Esophagus muscularis mucosa (tissue), 4 donors: ENCODE measurements at places on chromosomes 16 and 17. TPM values are rescaled to one million over a fixed set of nuclear protein-coding genes. Genes with fewer than 3 reads are reported as not detected.

- no peak for DNase-seq
Observed at GRCh38 chr17:70446446-70446845, 277.1 kb downstream of the KCNJ2 start.

- no peak for DNase-seq
Observed at GRCh38 chr17:28350271-28350670, 7.1 kb downstream of the POLDIP2 start.

- no peak for DNase-seq
Observed at GRCh38 chr17:58232707-58233156, 5.7 kb upstream of the LPO start.

GRCh38 chr17:77484111-77484510 is 343.3 kb downstream of the SEC14L1 start:
- DNase-seq: no peak

DNA sequence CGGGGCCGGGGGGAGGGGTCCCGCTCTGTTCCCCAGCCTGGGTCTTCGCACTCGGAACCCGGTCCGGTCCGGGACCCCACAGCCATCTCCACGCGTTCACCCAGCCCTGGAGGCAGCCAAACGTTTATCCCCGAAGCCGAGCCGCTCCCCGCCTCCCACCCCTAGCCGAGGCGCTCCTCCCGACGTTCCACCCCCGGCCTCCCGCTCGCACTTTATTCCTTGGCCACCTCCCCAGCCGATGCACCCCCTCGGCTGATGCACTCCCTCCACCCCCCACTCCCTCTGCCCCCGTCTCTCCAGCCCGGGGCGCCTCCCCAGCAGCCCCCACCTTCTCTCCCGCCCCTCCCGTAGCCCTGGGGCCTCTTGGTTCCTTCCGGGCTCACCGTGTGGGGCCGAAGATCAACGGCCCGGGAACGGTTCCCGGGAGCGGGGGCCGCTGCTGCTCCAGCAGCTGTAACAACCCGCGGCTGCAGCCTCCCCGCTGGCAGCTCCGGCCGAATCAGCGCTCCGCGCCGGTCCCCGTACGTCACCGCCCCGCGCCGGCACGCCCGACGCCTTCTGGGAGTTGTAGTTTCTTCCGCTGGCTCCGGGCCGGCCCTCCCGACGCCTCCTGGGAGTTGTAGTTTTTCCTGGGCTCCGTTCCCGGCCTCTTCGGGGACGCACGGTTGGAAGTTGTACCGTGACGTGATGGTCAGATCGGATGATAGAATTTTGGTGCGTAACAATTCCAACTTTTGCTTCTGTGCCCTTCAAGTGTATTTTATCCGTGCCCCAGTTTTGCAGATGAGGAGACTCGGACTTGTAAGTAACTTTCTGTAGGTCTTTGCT is at the start of the genes LRRC3C and ORMDL3:
TSS of gene LRRC3C (plus strand) at position 632 of the 828 bp plus-strand sequence. CDS start 13,792 bp downstream, outside the sequence.
TSS of gene ORMDL3 (minus strand) at position 501 of the 828 bp plus-strand sequence. CDS start 3,398 bp downstream, outside the sequence.
- DNase-seq: peak; percentile 98

DNA sequence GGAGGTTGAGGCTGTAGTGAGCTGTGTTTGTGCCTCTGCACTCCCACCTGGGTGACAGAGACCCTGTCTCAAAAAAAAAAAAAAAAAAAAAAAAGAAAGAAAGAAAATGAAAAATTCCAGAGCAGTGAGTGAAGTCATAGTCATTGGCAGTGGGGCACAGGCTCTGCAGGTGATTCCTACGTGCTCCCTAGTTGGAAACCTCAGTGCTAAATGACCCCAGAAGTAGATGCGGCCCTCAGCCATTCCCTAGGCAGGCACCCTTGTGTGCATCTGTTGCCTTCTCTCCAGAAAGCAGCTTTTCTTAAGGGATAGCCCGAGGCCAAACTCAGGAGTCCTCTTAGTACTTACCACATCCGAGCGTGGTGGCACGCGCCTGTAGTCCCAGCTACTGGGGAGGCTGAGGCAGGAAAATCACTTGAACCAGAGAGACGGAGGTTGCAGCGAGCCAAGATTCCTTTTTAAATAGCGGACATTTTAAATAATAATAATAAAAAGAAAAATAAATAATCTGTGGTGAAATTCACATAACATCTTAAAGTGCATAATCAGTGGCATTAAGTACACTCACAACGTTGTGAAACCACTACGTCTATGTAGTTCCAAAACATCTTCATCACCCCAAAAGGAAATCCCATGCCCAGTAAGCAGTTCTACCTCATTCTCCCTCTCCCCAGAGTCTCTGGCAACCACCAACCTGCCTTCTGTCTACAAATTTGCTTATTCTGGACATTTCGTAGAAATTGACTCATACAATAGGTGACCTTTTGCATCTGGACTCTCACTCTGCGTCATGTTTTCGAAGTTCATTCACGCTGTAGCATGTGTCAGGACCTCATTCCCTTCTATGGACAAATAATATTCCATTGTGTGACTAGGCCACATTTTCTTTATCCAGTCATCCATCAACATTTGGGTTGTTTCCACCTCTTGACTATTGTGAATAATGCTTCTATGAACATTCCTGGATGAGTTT is 12.5 kb upstream of the SPHK1 start:
- no peak for DNase-seq

GRCh38 chr16:19505600-19506303 is 16.1 kb downstream of the GDE1 start:
- DNase-seq: peak; percentile 37

- no peak for DNase-seq
Observed at GRCh38 chr16:71421911-71422310, 19.9 kb downstream of the TLE7 start.

- DNase-seq: no peak
Observed at GRCh38 chr16:54210452-54211125, 76.0 kb downstream of the IRX3 start.

DNA sequence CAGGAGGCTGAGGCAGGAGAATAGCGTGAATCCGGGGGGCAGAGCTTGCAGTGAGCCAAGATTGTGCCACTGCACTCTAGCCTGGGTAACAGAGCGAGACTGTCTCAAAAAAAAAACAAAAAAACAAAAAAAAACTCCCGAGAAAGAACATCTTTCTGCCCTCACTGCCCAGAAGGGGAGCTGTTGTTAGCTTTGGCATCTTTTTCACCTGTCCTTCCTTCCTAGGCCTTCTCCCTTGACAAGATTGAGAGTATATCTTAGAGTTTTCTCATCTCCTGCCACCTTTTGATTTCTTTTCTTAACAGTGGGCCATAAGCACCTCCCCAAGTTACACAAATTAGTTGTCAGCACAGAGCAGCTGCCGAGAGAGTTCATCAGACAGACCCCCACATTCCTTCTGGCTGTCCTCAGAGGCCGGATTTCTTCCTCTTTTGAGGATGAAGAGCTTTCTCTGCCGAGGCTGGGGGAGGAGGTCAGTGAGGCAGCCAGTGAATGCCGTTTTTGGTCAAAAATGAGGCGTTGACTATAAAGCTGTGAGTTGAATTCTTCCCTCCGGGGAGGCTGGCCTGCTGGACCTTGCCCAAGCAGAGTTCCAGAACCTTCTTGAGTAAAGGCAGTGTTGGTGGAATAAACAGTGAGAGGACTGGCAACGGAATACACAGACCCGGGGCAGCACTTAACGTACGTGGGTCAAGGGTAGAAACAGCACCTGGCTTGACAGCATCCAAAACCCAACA is 127.0 kb downstream of the ABCC6 start:
- DNase-seq: no peak

GRCh38 chr16:89194340-89195311 is 5.7 kb downstream of the SLC22A31 start:
- DNase-seq: no peak

DNA sequence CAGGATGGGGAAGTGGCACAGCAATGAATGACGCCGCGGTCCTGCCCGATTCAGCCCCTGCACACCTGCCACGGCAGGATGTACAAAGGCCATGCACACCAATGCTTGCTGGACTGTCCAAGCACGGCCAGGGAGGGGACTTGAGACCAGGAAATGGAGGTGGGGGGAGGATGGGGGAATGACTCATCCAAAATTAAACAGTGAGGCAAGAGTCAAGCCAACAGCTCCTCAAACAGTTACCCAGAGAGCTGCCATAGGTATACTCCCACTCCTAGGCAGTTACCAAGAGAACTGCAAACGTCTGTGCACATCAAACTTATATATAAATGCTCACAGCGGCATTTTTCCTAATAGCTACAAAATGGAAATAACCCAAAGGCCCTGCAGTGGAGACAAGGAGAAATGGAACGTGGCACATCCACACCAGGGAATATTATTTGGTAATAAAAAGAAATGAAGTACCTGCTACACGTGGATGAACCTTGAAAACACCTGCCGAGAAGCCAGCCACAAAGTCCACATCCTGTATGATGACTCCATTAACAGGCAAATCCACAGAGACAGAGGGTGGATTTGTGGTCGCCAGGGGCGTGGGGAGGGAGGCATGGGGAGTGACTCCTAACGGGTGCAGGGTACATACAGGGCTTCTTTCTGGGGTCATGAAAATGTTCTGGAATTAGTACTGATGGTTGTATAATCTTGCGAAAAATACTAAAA is 54.1 kb downstream of the VAC14 start:
- peak; percentile 96 for DNase-seq

GRCh38 chr17:16943032-16943352 is 28.9 kb downstream of the TNFRSF13B start:
- no peak for DNase-seq

- DNase-seq: no peak
Observed at GRCh38 chr16:78297066-78297666, 197.7 kb downstream of the WWOX start.

DNA sequence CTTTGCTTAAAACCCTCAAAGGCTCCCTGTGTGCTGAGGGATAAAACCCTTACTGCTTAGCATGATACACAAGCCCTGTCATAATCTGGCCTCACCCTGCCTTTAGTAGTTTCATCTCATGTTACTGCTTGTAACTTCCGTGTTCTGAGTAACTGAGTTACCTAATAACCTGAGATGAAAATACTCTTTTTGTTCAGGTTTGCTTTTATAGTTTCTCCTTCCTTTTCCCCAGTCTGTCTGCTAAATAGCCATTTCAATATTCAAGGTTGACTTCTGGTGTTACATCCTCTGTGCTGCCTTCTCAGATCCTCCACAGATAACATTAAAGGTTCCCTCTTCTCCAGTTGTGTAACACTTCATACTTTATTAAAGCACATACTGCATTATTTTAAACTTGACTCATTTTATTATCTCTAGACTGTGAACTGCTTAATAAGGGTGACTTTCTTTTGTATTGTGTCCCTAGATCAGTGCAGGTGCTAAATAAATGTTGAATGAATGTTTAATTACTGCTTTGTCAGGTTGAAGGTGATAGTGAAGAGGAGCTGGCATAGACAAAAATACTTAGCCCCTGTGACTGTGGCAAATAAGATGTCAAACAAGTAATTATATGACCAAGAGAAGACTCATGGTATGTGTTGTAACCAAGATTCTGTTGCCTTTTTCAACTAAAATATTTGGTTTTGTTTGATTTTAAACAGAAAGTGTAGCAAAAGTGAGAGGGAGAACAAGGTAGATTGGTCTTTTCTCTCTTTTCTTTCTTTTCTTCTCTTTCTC is 47.8 kb downstream of the NFAT5 start:
- no peak for DNase-seq

GRCh38 chr17:35679007-35679682 is 52.3 kb upstream of the RASL10B start:
- no peak for DNase-seq

DNA sequence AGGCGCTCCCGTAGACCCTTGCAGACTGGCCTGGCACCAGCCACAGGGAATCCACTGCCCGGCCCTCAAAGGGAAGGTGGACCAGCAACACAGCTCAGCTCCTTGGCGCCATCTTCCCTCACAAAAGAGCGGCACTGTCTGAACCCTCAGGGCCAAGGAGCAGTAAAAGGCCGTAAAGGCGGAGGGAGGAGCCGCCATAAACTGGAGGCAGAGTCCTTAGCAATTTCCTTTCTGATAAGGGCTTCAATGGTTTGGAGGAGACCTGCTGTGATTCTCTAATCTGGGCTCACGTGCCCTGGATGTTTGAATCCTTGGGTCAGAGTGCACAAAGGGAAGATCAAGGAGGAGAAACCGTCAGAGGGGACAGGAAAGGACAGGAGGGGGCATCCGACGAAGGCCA is 15.5 kb upstream of the AXIN2 start:
- DNase-seq: no peak

DNA sequence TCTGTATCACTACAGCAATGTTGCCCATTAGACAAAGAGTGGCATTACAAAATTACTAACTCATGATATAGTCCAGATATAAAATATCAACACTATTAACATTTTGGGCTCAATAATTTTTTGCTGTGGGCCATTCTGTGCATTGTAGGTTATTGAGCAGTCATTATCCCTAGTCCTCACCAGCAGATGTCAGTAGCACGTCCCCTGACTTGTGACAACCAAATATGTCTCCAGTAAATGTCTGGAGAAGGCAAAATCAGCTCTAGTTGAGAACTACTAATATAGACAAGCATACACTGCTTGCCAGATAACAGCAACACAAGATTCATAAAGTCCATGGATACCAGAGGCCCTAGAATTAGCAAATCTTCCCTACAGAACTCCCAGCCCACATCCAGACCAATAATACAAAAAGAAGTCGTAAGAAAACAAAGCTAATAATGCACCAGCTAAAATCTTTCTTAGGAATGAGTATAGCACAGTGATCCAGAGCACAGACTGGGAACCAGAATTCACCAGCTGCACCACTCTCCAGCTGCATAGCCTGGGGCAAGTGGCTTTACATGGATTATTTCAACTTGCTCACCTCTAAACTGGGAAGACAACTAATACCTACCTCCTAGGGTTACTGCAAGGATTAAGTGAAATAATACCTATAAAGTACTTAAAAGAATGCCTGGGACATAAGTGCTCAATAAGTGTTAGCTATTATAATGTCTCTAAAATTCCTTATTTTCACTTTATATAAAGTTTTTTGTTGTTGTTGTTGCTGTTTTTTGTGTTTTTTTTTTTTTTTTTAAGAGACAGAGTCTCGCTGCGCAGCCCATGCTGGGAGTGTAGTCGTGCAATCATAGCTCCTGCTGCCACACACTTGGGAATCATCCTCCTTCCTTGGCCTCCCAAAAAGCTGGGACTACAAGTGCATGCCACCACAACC is 23.7 kb downstream of the HELZ start:
- no peak for DNase-seq

DNA sequence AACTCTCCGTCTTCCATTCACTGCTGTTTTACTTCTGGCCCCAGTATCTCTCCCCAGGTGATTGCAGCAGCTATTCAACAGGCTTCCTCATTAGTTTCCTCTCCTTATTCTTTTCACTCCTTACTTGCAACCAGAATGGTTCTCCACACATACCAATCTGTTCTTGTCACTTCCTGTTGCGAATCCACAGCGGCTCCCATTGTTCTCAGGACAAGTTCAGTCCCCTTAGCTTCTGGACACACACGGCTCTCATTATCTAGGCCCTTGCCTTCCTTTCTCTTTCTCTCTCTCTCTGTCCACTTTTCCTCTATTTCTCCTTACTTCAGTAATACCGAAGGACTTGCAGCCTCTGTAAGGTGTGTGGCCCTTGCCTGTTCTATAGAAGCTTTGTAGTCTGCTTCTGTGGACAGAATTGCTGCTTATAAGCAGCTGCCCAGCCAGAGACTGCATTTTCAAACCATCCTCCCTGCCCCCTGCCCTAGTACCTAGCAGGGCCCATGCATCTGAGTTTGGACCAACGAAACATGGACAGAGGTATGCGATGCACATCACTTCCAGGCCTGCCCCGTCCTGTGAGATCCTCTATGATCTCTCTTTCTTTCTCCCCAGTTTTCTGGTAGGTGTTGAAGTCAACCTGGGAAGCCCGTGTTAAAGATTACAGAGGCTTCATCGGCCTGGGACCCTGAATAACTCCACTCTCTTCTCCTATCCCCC is 45.7 kb downstream of the VAT1L start:
- DNase-seq: no peak

The HOXB6 gene
- 2.5 TPM for total RNA-seq

The NACA2 gene
- not detected for total RNA-seq

The CD68 gene
- 51.3 TPM for total RNA-seq

The CLEC10A gene
- 13.7 TPM for total RNA-seq

The HEATR9 gene
- total RNA-seq: not detected

The RHBDF1 gene
- 29.6 TPM for total RNA-seq

The PRRT2 gene
- total RNA-seq: 3.6 TPM
